Peyer's patch (tissue), 4 donors: ENCODE measurements at places on chromosomes 6 and 20. TPM values are rescaled to one million over a fixed set of nuclear protein-coding genes. Genes with fewer than 3 reads are reported as not detected.

- no peak overlapping the region for H3K27ac ChIP-seq
- H3K4me3 ChIP-seq: no peak overlapping the region
- no peaks in the 10 kb centered on the region for H3K4me1 ChIP-seq
- H3K36me3 ChIP-seq: peaks cover 17% of the 10 kb centered on the region
- no peaks in the 10 kb centered on the region for H3K27me3 ChIP-seq
- DNase-seq: no peak
These were observed 11.2 kb downstream of the CYB5R4 start for GRCh38 chr6:83870649-83871048.

DNA sequence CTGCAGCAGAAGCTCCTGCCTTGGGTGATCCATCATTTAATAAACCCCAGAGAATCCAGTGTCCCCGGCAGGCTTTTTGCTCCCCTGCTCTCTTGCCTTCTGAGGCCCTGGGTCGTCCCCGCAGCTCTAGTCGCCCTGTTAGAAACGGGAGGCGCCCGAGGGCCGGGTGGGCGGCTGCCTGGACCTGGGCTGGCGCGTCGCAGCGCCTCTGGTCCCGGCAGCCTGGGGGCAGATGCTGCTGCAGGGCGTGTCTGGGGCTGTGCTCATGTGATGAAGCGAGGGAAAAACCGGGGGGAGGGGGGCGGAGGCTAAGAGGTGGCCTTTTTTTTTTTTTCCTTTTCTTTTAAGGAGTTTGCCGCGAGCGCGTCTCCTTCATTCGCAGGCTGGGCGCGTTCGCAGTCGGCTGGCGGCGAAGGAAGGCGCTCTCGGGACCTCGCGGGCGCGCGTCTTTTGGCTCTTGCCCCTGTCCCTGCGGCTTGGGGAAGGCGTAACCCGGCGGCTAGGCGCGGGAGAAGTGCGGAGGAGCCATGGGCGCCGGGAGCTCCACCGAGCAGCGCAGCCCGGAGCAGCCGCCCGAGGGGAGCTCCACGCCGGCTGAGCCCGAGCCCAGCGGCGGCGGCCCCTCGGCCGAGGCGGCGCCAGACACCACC is 394 bp downstream of the AKAP12 start:
- H3K4me3 ChIP-seq: peak overlapping the region; percentile 67
- H3K27ac ChIP-seq: peak overlapping the region; percentile 84

DNA sequence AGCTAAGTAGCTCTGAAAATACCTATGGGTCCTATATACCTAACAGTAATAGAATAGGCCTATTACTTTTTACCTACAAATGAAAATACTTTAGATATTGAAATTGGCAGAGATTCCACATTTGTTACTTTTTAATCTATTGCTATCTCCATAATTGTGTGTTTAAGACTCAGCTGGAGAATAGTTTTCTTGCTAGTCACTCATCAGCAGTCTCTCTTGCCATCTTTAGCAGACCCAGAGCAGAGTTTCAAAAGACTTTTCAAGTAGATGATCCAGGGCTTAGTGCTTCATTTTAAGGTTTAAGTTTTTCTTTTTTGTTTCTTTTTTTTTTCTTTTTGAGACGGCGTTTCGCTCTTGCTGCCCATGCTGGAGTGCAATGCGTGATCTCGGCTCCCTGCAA is 12.9 kb downstream of the ANKS1A start:
- H3K27ac ChIP-seq: no peak overlapping the region
- no peaks in the 10 kb centered on the region for H3K36me3 ChIP-seq
- no peak overlapping the region for H3K4me3 ChIP-seq
- no peak for DNase-seq
- H3K27me3 ChIP-seq: no peaks in the 10 kb centered on the region

DNA sequence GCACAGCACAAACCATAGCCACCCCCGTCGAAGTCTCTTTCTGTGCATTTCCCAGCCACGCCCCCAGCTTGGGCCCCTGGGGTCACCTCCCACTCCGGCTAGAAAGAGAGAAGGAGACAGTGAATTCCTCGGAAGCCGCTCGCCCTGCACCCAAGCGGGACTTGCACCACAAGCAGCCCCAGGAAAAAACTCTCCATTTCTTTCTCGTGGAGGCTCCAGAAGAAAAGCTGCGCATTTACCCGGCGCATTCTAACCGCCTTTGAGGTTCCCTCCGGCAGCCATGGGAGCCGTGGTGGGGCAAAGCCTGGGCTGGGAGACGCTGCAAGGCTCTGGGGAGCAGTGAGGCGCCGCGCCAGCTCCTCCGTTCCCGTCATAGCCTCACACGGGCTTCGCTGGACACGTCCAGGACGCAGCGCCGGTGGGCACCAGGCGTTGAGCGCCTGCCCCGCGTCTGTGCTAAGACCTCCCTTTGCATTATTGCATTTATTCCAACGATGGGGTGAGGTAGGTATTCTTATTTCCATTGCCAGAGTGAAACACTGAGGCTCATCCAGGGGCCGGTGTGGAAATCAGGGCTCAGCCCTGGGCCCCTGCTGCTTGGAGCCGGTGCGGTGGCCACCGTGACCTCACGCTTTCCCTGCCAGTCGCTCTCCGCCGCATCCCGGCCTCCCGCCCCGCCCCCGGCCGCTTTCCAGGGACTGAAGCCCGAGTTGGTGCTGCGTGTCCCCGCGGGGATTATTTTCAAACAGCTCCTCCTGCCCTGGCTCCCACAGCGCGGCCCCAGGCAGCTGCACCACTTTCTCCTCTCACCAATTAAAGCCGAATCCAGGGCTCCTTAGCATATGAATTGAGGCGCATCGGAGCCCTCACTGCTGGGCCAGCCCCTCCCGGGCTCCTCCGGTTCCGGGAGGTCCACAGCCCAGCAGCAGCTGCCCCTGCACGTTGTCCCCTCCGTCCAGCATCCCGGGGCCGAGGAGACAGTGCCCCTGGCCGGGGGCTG is 148.3 kb upstream of the AFDN start:
- peaks cover 15% of the 10 kb centered on the region for H3K4me1 ChIP-seq
- H3K36me3 ChIP-seq: no peaks in the 10 kb centered on the region
- H3K27ac ChIP-seq: no peak overlapping the region
- H3K27me3 ChIP-seq: no peaks in the 10 kb centered on the region

DNA sequence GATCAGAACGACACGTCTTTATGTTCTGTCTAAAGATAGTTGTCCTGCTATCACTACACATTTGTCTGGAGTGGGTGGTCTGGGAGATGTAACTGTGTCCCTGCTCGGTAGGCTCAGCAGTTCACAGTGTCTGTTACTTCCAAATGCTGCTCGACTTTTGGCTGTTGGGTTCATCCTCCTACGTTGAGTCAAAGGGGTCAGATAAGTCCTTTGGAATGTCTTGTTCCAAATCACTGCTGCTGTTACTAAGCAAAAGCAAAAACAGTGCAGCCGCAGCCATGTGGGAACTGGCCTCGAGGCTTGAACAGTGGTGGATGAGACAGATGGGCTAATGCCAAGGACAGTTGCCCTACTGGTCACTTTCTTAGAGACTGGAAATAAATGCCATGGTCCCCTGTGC is 272.2 kb upstream of the MAP3K7 start:
- H3K4me1 ChIP-seq: no peaks in the 10 kb centered on the region
- H3K27ac ChIP-seq: no peak overlapping the region
- DNase-seq: no peak
- no peaks in the 10 kb centered on the region for H3K27me3 ChIP-seq

DNA sequence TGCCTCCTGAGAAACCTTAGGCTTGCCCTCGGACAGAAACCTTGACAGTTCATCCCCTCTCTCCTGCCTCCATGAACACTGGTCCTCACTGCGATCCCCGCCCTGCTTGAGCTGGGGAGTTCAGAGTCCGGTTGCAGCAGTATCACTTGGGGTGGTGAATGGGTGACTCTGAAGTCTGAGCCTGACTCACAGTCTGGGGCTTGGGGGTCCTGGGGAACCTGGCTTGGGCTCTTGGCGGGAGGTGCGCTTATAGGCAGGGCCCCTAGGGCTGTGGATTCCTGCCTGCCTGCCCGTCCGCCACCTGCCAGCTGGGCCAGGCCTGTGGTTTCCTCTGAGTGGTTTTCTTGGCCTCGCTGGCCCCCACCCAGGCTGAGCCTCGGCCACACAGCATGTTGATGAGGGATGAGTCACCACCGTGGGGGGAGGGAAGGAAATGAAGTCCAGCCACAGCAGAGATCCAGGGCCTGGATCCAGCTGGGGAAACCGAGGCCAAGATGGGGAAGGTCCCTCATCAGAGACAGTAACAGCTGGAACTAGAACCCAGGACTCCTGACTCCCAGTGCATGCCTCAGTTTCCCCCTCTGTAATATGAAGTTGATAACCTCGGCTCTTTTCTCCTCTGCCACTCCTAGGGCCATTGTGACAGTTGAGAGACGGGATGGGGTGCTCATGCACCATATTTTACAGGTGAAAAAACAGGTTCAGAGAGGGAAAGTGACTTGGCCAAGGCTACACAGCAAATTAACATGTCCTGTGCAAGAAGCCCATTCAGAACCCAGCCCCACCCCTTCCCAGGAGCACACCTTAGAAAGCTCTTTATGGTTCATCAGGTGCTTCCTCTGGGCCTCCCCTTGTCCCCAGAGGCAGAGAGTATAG is 9.2 kb downstream of the FOXS1 start:
- peaks cover 11% of the 10 kb centered on the region for H3K4me1 ChIP-seq
- H3K27me3 ChIP-seq: no peaks in the 10 kb centered on the region
- DNase-seq: peak; percentile 84
- no peaks in the 10 kb centered on the region for H3K36me3 ChIP-seq
- no peak overlapping the region for H3K27ac ChIP-seq
- H3K4me3 ChIP-seq: no peak overlapping the region

GRCh38 chr6:133923938-133924593 is 29.0 kb upstream of the TBPL1 start:
- no peaks in the 10 kb centered on the region for H3K36me3 ChIP-seq
- H3K4me1 ChIP-seq: no peaks in the 10 kb centered on the region
- no peak overlapping the region for H3K4me3 ChIP-seq

The DSP gene
- 56.9 TPM for total RNA-seq

DNA sequence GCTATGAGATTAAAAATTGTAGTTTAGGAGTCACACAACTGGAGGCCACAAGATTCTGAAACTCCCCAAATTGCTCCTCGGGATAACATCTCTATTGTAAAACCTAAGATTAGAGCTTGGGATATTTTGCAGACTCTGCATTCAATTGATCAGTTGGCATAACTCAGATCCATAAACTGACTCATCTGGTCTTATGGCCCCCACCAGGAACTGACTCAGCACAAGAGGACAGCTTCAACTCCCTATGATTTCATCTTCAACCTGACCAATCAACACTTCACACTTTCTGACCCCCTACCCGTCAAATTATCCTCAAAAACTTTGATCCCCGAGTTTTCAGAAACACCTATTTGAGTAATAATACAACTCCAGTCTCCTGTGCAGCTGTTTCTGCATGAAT is 257.3 kb downstream of the HAO1 start:
- no peak for DNase-seq
- H3K27me3 ChIP-seq: no peaks in the 10 kb centered on the region
- H3K4me1 ChIP-seq: no peaks in the 10 kb centered on the region
- no peak overlapping the region for H3K27ac ChIP-seq

The MUCL3 gene
- total RNA-seq: not detected

DNA sequence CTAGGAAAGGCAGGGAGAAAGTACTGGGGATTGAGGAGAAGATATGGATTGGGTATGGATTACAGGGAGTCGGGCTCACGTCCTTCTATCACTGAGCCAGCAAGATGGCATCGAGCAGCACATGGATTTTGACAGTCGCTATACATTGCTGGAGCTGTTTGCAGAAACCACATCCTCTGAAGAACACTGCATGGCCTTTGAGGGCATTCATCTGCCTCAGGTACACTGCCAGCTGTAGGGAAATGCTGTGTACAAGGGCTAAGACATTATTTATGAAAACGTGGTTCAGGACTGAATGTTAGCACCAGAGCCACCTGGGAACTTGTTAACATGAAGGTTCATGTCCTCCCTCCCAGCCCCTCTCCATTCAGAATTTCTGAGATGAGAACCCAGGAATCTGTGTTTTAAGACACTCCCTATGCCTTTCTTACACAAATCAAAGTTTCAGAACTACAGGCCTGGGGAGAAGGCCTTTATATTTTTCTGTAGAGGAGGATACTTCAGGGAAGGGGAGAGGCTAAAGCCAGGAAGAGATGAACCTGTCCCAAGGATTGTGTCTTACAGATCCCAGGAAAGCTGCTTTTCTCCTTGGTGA is 3.5 kb downstream of the CUL9 start:
- H3K4me3 ChIP-seq: no peak overlapping the region
- no peaks in the 10 kb centered on the region for H3K36me3 ChIP-seq
- peaks cover 16% of the 10 kb centered on the region for H3K4me1 ChIP-seq
- DNase-seq: no peak

The MUC22 gene
- not detected for total RNA-seq

DNA sequence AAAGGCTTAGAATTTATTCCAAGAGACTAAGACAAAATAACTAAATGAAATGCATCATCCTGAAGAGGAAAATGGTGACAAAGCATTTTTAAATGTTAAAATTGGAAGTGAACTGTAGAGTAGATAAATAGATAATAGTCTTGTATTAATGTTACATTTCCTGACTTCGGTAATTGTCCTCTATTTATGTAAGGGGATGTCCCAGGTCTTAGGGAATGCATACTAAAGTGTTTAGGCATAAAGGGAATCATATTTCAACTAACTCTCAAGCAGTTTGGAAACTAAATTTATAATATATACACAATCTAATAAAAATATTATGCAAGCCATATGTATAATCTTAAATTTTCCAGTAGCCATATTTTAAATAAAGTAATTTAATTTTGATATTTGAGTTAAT is 159.3 kb downstream of the WDR27 start:
- H3K4me3 ChIP-seq: no peak overlapping the region
- H3K27ac ChIP-seq: no peak overlapping the region
- H3K4me1 ChIP-seq: no peaks in the 10 kb centered on the region
- no peak for DNase-seq
- no peaks in the 10 kb centered on the region for H3K36me3 ChIP-seq
- no peaks in the 10 kb centered on the region for H3K27me3 ChIP-seq

DNA sequence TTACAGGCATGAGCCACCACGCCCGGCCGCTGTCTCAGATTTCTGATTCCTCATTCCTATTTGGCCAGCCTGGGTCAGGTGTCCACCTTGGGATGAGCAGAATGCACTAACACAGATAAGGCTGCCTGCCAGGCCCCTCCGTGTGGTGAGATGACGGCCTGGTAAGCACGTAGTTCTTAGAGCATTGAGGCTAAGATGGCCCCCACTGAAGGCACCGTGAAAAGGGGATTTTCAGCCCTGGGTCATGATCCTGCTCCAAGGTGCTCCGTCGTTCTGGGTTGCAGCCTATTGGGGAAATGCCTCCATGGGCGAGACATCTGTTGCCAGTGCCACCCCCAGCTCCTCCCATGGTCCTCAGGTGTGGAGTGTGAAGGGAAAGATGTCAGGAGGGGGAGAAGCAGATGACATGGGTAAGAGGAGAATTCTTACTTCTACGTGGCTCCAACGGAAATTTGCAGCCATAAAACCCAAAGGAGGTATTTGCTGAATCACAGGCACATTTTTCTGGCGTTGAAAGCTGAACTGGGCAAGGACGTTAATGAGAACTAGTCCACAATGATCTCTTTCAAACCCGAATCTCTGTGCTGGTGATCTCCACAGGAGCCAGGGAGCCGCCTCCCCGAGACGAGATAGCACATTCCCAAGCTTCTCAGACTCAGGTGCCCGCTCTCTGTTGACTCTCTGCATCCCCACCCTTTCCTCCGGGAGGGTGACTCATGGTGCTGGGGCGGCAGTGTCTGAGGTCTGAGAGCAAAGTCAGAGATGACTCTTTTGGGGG is 34.0 kb upstream of the BMP6 start:
- no peaks in the 10 kb centered on the region for H3K36me3 ChIP-seq
- DNase-seq: no peak
- no peak overlapping the region for H3K4me3 ChIP-seq
- no peaks in the 10 kb centered on the region for H3K27me3 ChIP-seq
- no peaks in the 10 kb centered on the region for H3K4me1 ChIP-seq
- H3K27ac ChIP-seq: no peak overlapping the region
